Left ventricle myocardium inferior (tissue), 1 donor: ENCODE measurements at places on chromosomes 16 and 17.

GRCh38 chr16:61829631-61830030 is 206.6 kb downstream of the CDH8 start:
- no peak for DNase-seq

- no peak for DNase-seq
These were observed 7.5 kb downstream of the RHBDF1 start for GRCh38 chr16:64914-65255.

- no peak for DNase-seq
These were observed 21.4 kb upstream of the ABCC3 start for GRCh38 chr17:50613007-50613992.

DNA sequence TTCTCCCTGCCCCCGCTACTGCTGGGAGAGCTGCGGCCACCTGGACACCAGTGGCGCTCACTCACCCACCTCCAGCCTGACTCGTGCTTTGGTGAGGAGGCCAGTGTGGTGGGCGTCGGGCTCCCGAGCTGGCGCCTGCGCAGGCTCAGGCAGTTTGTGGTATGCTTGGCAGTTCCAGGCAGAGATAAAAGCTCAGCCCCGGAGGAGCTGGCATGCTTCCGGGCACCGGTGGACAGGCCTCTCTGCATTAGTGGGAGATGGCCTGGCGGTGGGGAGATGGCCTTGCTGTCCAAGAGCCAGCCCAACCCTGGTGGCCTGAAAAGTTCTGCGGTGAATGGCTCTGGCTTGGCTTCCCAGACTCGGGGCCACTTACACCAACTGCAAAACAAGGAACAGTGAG is 4.1 kb downstream of the ADGRG1 start:
- peak; percentile 41 for DNase-seq

DNA sequence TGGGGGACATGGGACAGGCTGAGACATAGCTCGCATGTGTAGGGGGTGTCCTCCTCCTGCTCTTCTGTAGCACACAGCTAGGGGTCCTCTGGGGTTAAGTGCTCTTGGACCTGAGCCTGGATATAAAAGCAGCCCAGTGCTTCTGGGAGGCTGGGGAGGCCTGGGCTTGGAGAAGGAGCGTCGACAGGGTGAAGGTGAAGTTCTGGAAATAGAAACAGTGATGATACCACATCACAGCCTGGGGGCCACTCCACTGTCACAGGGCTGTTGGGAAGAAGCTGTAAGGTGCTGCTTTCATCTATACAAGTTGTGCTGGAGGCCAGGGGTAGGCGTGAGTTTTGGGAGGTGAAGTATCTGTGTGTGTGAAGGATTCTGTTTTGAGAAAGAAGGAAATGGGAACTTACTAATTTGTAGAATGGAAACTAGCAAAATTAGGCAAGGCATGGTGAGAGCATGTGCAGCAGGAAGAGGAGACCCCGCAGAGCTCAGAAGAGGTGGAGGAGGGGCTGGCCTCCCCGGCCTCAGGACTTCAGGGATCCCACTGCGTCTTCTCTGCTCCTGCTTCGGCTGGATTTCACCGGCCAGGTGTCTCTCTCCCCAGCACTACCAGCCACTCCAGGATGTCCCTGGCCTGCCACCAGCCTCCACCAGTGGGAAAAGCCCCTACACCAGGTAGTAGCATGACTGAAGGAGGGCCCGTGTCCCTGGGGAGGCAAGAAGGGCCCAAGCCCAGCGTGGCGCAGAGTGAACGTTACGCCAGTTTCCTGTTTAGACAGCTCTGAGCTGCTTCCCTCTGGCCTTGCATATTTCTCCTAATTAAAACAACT is 19.4 kb downstream of the PLCG2 start:
- no peak for DNase-seq

DNA sequence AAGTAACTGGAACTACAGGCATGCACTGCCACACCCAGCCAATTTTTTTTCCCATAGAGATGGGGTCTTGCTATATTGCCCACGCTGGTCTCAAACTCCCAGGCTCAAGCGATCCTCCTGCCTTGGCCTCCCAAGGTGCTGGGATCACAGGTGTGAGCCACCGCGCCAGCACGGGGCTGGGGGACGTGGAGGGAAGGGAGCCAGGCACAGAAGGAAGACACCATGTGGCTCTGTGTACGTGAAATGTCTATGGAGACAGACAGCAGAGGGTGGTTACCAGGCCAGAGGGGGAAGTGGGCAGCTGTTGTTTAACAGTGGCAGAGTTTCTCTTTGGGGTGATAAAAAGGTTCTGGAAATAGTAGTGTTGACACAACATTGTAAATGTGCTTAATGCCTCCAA is 4.6 kb upstream of the PIEZO1 start:
- DNase-seq: no peak

- no peak for DNase-seq
These were observed 23.7 kb downstream of the TSPOAP1 start for GRCh38 chr17:58304750-58305486.

DNA sequence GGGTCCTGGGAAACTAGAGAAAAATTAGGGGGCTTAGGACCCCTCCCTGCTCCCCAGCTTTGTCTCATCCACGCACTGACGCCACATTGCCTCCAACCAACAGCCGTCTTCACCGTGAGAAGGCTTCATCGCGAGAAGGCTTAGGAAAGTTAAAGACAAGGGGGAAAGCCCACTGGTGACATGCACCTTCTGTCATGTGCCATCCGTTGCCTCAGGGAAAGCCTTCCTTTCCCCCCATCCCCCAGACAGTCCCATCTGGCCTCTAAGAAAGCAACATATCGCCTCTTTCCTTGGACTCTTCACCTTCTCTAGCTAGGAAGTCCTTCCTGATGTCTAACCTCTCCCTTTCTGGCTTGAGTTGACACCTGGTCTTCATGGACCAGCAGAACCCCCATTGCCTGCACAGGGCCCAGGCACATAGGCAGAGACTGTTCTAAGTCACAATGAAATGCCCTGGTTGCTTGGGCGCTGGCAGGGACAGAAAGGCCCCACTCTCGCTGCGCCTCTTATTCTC is 2.1 kb downstream of the FOXN1 start:
- no peak for DNase-seq

- DNase-seq: no peak
These were observed 8.3 kb downstream of the ABCC3 start for GRCh38 chr17:50642722-50643656.

DNA sequence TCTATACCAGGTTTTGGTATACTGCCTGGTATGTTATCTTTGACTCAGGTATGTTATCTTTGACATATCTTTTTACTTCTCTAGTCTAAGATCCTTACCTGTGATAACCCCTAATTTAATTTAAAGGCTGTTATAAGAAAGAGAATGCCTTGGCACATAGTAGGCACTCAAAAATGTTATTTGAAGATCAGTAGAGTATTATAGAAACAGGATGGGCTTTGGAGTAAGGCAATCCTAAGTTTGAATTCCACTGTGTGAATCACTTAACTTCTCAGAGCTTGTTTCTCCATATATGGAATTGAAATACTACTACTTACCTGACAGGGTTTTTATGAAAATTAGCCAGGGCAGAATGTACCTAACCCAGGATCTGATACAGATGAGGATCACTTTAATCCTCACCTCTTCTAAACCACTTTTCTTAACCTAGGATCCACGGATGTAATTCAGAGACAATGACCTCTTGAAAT is 1.2 kb downstream of the BRIP1 start:
- DNase-seq: no peak

- DNase-seq: no peak
These were observed 53.0 kb upstream of the GAS7 start for GRCh38 chr17:10251212-10251948.

GRCh38 chr17:72646176-72646575 is 446.3 kb downstream of the SLC39A11 start:
- no peak for DNase-seq
